ENCODE measurements at places on chromosomes 4 and X.

DNA sequence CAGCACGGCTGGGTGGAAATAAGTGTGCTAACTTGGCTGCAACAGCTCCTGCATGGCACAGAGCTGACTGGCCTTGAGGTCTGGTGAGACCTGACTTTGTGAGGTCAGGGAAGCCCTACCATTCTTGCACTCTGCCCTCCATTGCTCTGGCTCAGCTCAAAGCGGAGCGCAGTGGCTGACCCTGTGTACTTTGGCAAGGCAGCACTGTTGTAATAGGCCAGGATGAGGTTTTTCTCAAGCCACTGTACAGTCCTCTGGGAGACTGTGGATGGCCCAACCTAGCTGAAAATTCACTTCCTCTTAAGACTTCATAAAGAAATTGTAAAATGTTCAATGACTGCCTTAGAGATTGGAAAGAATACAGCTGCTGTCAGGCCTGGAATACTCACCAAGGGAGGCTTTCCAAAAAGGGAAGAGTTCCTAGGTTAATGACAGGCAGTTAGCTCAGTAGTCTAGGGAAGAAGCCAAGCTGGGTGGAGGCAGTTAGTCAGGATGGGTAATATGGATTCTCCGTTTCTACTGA is 129.8 kb downstream of the GUCY2F start:
- no peak for DNase-seq

DNA sequence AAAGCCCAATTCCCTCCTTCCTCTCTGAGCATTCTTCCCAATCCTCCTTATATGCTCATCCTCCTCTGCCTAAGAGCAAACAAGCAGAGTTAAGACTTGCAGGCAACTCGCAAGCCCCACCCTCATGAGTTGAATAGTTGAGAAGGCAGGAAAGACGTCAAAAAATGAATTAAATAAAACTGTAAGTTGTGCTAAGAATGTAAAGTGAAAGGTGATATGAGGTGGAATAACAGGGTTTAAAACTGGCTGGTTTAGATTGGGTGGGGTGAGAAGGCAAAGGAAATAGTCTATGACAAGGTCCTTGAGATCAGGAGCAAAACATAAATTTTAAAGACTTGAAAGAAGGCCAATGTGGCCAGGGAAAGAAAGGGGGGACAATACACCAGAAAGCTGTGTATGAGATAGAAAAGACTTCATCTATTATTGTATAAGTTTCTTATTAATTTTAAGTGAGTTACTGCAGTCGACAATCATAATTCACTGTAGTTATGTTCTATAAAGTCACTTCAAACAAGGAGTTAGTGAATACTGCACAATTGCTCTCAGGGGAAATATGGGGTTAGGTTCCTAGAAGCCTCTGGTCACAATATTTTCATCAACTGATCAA is 124.9 kb downstream of the RELL1 start:
- no peak for DNase-seq

DNA sequence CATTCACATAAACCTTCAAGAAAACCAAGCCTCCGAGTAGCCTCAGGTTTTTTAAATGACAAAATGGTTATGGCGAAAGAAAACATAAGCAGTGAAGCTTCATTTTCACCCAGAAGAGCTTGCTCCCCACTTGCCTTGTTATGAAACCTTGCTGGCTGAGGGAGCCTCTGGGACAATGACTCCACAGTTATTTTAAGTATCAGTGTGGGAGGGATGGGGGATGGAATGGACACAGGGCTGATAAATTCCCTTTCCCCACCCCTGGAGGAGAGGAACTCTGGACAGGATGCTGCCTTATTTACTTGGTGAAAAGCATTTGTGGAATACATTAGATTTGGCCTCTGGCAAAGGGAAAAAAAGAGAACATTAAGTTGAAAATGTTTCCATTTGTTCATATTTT is 220.7 kb upstream of the CNKSR2 start:
- DNase-seq = no peak

DNA sequence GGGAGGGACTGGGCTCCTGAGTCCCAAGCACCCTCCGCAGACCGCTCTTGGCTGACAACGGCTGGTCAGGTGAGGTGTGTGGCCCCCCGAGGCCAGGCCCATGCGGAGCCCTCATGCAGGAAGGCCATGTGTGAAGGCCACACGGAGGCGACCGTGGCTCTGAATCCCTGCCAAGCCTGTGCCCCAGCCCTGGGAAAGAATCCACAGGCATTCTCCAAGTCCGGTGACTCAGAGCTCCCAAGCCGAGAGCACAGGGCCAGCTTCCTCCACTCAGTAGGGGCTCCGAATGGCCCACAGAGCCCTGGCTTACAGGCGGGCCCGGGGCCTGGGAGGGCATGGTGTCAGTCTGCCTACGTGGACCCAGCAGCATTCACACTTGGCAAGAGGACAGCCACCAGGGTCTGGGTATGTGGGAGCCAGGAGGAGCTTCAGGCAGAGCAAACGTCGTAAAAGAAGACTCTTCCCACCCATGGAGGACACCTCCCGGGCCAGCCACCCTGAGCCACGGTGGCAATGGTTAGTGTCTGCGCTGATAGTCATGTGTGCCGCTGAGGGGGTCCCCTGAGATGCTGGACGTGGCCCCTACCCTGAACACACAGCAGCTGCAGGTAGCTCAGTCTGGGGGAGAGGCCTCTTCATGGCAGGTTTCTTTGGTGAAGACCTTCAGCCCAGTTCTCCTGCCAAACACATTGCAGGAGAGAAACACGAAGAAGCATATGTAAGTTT is 105.7 kb downstream of the PSAPL1 start:
- DNase-seq = no peak
